Stimulated activated CD4-positive, alpha-beta T cell treated with anti-CD3 and anti-CD28 coated beads, Interleukin-4, amount 100 ng/mL, for 1 hour (primary cell): ENCODE measurements at places on chromosomes 16 and 17.

GRCh38 chr17:40699371-40699770, 4.2 kb downstream of the KRT24 start:
- no peak for DNase-seq

GRCh38 chr16:19138601-19139000, 24.8 kb downstream of the ITPRIPL2 start:
- no peak for DNase-seq

- no peak for DNase-seq
These were observed 9.6 kb downstream of the MTHFSD start for GRCh38 chr16:86545481-86545880.

GRCh38 chr16:30561089-30561816, 3.1 kb upstream of the ZNF764 start:
- DNase-seq: no peak

DNA sequence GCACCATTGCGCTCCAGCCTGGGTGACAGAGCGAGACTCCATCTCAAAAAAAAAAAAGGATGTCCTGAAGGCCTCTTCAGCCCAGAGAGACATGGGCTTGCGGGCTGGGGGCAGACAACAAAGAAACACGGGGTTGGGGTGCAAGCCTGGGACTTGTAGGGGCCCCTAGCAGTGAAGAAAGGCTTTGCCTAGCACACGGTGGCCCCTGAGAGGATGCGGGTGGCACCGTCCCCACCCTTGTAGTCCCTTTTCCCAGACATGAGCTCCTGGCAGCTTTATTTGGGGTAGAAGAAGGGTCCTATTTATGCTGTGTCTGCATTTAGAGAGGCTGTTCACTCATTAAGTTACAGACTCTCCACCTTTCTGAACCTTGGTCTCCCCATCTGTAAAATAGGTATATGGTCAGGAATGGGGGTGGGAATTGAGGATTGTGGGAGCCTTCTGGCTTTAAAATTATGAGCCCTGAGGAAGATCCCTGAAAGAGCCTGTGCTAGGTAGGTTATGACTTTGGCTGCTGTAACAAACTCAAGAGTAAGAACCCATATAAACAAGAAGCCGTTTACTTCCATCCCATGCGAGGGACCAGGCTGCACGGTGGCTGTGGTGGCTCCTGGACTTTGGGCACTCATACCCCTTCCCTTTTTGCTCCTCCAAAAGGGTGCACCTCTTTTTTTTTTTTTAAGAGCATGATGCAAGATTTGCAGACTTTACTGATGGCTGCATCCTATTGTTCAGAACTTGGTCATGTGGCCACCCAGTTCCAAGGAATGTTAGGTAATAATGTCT, 20.6 kb upstream of the ADGRG1 start:
- DNase-seq: no peak

- no peak for DNase-seq
These were observed 6.0 kb downstream of the CIITA start for GRCh38 chr16:10883004-10883403.

DNA sequence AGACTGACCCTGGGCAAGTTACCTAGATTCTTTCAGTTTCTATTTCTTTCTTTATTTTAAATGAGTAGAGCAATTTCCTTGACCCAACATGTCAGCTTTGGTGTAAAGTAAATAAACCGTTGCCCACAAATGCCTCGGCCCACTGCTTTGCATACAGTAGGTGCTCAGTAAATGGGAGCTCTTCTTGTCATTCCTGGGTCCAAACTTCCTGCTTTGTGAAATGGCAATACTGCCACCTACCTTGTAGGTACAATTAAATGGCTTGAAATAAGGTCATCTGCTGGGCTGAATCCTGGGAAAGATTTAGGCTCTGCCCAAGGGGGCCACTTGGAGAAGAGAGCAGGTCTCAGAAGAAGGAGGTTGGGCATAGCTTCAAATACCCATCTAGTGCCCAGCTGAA, 253.0 kb downstream of the HS3ST3B1 start:
- DNase-seq: no peak

DNA sequence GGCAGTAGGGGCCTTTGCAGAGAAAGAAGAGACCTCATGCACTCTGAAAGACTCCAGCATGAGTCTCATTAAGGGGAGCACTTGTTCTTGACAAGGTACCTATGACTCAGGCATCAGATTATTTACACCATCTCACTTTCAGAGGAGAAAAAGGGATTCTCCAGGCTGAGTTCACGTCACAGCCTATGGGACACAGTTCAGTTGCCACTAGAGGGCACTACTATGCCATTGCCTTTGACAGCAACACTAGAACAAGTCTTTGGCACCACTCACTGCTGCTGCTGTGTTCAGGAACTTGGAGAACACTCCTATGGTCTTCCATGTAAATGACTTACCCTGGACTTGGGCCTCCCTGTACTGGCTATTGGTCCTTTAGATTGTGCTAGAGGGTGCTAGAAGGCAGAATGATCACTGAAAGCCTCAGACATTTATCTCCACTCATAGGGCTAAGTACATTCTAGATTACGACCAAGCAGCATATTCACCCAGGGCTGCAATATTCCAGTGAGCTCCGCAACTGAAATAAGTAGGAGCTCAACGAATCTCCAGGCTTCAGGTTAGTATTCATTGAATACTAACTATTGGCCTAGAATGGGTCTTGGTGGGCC, 225.1 kb upstream of the CA10 start:
- no peak for DNase-seq

DNA sequence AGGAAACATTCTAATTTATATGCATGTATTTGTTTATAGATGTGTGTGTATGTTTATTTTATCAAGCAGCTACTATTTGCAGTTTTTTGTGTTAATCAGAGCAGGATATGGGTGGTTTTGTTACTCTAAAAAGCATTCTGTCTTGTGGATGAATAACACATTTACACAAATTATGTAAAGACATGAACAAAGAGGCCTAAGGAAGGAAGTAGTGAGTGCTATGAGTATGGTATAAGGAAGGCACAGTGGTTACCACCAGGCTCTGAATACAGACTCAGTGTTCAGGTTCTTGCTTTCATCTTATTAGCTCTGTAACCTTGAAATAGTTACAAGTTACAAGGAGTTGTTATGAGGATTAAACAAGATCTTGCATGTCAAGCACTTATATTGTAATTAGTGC, 33.9 kb downstream of the STXBP4 start:
- DNase-seq: no peak

DNA sequence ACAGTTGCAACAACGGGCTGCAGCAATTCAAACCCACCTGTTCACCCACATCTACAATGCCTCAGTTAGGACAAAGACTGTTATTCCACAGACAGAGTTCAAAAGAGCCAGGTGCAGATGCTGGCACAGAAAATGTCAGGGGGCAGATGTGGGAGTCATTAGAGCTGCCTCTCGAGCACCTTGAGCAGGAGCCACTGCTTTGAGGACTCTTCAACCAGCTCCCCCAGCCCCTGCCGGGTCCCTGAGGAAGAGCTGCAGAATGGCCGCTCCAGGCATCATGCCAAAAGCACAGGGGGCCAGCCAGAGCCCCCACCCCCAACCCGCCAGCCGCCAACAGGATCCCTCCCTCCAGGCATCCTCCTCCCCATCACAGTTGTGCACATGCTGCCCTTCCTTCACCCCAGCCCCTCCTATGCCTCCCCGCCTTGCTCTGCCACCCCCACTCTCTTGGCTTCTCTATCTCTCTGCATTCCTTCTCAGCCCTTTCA, 20.8 kb downstream of the C17orf67 start:
- no peak for DNase-seq

GRCh38 chr16:79303959-79304387, 296.6 kb downstream of the MAF start:
- DNase-seq: no peak

- no peak for DNase-seq
These were observed 346.0 kb downstream of the GRIN2A start for GRCh38 chr16:9836118-9836736.

GRCh38 chr16:68436581-68436980, 11.7 kb downstream of the SMPD3 start:
- DNase-seq: no peak
